ENCODE measurements at places on chromosomes 2 and 18.

- no peak for DNase-seq
Measured at GRCh38 chr18:46574743-46575115, 82.3 kb downstream of the LOXHD1 start.

- no peak for DNase-seq
Measured at GRCh38 chr18:3645384-3646156, 195.6 kb downstream of the TGIF1 start.

GRCh38 chr2:128474036-128474955 lies 155.6 kb upstream of the HS6ST1 start:
- DNase-seq: no peak

DNA sequence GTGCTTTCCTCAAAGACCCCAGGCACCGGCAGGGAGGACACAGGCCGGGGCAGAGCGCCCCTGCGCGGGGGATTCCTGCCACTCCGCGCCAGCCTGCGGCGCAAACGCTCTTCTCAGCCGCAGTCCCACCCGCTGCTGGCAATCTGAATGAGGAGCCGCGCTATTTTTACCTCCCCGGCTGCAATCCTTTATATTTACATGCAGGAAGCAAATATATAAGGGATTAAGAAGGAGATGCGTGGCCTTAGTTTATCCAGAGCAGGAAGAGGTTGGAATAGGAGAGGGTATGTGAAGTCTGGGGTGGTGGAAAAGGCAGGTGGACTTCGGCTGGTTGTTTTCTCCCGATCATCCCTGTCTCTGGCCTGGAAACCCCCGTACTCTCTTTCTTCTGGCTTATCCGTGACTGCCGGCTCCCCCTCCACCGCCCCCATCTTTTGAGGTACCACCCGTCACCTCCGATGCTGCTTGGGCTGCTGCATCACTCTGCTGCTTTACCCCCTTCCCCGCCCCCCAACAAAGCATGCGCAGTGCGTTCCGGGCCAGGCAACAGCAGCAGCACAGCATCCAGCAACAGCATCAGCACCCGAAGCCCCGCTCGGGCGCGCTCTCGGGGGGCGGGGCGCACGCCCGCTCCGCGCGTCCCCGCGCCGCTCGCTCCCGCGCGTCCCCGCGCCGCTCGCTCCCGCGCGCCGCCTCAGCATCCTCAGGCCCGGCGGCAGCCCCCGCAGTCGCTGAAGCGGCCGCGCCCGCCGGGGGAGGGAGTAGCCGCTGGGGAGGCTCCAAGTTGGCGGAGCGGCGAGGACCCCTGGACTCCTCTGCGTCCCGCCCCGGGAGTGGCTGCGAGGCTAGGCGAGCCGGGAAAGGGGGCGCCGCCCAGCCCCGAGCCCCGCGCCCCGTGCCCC lies at the start of gene ADAM23:
TSS of gene ADAM23 (plus strand) at position 700 of the 902 bp plus-strand sequence. CDS start 335 bp downstream, outside the sequence.
- no peak for DNase-seq

- no peak for DNase-seq
Measured at GRCh38 chr18:49072524-49072934, 121.8 kb upstream of the SMAD7 start.

DNA sequence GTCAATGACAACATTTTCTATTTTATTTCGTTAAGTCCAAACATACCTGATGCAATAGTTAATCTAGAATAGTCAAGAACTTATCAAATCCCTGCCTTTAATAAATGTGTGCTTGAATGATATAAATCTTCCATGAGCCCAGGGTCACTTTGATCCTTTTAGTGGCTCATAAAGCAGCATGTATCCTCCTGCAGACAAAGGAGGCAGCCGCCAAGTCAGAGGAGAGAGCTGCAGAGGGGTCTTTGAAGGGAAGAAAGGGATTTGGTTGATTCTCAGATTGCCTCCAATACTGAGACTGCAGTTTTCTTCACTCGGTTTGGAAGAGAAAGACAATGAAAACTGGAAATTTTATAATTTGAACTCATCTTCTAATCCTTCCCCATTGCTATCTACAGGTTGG lies 378.4 kb upstream of the PIK3C3 start:
- no peak for DNase-seq

Measured in forelimb muscle (tissue), 1 donor.